ENCODE measurements at places on chromosomes 2 and 18.

DNA sequence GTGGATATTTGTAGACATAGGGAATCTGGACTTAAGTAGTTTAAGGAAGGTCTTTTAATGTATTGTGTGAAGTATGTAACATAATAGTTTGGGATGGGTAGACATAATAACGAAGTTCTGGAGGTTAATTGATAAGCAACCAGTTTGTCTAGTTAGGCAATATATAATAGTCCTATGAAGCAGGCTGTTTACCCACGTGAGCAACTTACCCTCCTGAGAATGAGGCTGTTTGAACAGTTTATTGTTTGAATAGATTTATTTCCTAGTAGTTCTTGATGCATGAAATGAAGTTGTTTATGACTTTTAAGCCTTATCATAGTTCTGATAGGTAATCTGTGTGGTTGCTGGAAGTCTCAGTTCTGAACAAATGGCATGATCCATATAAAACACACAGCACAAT lies 361.5 kb downstream of the GALNT13 start:
- no peak for DNase-seq

DNA sequence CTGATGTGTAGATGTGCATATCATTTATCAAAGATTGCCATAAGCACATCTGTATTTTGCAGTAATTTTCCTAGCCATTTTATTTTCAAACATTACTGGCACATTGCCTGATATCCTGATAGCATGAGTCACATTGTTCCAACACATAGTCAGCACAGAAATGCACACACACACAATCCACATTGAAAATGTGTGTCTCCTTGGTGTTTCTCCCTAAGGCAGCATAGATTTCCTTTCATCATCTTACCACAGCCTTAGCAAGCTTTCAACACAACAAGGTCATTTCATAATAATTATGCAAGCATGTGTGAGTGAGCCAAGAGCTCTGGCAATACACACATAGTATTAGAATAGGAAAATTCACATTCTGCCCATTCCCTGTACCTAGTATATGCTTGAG lies 245.4 kb upstream of the MEIS1 start:
- DNase-seq: peak; percentile 2

- DNase-seq: no peak
These were observed 110.2 kb downstream of the FIGN start for GRCh38 chr2:163625632-163626031.

DNA sequence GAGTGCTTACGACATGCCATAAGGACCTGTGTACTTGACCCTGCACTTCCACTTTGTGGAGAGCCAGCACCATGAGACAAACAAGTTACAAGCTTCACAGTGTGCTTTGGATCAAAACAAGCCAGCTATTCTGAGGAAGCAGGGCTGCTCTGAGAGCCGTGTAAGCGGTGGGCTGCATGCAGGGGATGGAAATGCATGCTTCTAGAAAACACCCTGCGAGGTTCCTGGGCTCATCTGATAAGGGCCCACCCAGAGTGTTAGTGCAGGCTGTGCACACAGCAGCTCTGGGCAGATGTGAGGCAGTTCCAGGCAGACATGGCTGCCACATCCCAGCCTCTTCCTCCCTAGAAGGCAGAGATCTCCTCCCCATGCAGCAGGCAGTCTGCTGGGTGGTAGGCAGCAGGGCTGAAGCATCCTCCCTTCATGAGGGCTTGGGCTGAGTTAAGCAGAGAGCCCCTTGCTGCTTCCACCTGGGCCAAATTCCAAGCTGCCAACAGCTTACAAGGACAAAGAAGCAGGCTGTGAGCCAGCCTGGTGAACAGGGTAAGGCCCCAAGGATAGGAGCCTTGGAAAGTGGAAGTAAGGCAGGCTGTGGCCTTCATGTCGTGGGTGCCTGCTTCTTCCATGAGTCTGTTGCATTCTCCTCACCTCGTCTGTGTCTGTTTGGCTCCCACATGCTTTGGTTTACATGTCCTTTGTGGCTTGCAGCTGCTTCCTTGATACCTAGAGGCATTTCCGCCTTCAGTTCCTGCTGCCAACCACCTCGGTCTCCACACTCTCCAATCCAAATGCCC lies 7.7 kb downstream of the PSD4 start:
- DNase-seq: no peak

DNA sequence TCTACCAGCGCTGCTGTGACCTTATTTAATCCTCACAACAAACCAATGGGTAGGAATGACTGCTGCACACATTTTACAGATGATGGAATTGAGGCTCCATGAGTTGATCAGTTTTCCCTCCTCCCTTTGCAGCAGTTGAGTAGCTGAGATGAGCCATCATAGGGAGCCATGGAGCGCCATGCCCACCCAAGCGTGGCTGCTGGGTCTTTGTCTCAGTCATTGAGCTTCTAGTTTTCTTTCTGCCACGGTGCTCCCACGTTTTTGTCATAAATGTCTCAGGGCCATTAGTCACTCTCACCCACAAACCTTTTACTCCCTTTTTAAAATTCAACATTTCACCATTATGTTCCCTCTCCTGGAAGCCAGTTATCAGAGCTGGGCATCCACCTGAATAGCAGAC lies 45.8 kb downstream of the TMEM17 start:
- no peak for DNase-seq

DNA sequence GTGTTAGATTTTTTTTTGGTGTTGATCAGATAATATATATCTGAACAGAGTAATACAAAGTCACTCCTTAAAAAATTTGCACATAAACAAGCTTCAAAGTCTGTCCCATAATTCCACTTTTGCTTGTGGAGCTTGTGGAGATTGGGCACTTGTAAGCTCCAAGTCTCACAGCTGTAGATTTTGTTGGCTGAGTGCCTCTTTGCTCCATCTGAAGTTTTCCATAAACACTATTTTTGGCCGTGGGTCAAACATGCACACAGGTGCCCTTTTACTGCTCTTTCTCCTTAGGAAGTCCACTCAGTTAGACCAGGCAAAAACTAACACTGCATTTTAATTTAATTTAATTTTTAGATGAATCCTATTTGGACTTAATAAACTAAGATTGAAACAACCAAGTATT lies 3.6 kb upstream of the KCNJ13 start:
- DNase-seq: no peak

- DNase-seq: no peak
These were observed 124.8 kb upstream of the NDUFV2 start for GRCh38 chr18:8977701-8978100.
